ENCODE measurements at places on chromosomes 2 and 18. TPM values are rescaled to one million over a fixed set of nuclear protein-coding genes. Genes with fewer than 3 reads are reported as not detected.

- no peak for DNase-seq
Observed at GRCh38 chr2:186543561-186544131, 46.2 kb upstream of the ITGAV start.

GRCh38 chr2:224284134-224284946 lies 117.6 kb downstream of the FAM124B start:
- DNase-seq = no peak

DNA sequence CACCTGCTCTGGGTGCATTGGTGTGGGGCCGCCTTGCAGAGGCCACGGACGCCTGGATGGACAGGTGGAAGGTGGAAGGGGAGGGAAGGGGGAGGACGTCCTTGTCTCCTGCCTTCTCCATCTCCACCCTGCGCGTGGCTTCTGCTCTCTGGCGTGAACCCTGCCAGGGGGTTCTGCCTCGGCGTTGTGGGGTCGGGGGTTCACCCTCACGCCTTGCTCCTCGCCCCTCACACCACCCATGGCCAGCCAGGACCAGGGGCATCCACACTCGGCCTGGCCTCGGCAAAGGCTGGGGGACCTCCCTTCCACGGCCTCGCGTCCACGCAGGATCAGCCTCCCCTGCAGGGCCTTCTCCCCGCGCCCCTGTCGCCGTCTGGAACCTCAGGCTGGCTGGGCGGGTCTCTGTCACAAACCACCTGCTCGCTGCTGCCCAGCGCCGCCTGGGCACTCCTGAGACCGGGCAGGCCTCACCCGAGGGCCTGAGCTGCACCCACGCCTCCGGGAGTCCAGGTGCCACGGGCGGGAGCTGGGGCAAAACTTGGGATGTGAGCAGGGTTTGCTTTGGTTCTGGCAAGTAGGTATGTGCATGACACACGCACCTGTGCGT lies 655.9 kb downstream of the GALR1 start:
- no peak for DNase-seq

- no peak for DNase-seq
Observed at GRCh38 chr18:29164020-29164706, 987.2 kb upstream of the CDH2 start.

DNA sequence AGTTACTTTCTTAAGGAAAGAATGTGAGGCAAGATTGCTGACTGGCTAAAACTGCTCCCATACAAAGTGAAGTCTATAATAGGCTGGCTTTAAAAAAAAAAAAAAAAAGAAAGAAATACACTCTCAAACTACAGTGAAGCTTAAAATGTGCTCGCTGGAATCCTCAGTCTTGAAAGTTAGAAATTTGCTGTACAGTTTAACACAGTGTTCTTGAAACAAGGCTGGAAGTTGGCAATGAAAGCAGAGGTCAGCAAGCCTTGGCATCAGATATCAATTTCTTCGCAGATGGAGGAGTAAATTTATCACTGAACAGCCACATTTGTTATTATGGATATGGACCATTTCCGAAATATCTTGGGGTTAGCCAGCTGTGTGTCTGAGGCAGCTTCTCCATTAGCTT lies 392.9 kb downstream of the ZNF516 start:
- DNase-seq = no peak

DNA sequence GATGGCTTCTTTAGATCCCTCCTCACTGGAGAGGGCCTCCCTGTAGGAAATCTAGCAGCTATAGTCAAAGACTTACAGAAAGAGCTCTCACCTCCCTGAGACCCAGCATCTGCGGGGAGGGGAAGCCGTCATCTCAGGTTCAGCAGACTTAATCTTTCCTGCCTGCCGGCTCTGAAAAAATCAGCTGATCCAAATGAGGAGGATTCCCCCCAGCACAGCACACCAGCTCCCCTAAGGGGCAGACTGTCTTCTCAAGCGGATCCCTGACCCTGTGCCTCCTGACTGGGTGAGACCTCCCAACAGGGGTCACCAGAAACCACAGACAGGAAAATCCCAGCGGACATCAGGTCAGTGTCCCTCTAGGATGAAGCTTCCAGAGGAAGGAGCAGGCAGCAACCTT lies 601.9 kb downstream of the CNTNAP5 start:
- DNase-seq = no peak

DNA sequence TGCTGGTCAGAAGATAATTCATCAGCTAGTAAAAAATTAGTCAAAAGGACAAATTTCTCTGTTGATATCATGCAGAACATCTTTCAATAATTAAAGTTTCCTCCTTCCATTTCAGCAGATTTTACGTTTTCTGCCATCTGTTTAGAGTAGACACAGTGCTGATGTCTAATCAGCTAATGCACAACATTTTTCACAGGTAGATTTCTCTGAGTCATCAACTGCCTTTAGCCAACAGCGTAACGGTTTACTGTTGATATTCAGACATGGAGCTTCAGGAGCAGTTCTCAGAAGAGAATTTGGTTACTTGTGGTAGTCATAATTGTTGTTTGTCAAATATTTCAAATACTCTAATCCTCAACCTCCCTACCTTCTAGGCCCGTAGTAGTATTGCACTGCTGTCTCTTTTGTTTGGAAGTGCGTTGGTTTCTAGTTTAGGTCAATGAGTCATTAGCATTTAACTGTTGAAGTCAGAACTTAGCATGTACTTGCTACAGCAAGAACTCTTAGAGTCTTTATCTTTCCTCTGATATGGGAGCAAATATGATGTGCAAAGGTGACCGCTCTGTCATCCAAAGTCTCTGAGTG lies 86.8 kb upstream of the TFPI start:
- DNase-seq = no peak

- DNase-seq = no peak
Observed at GRCh38 chr2:112805542-112805941, 21.2 kb upstream of the IL1A start.

GRCh38 chr18:28151434-28151833 lies 25.5 kb downstream of the CDH2 start:
- DNase-seq = no peak

GRCh38 chr2:26941486-26941885 lies 29.0 kb upstream of the MAPRE3 start:
- DNase-seq = no peak

DNA sequence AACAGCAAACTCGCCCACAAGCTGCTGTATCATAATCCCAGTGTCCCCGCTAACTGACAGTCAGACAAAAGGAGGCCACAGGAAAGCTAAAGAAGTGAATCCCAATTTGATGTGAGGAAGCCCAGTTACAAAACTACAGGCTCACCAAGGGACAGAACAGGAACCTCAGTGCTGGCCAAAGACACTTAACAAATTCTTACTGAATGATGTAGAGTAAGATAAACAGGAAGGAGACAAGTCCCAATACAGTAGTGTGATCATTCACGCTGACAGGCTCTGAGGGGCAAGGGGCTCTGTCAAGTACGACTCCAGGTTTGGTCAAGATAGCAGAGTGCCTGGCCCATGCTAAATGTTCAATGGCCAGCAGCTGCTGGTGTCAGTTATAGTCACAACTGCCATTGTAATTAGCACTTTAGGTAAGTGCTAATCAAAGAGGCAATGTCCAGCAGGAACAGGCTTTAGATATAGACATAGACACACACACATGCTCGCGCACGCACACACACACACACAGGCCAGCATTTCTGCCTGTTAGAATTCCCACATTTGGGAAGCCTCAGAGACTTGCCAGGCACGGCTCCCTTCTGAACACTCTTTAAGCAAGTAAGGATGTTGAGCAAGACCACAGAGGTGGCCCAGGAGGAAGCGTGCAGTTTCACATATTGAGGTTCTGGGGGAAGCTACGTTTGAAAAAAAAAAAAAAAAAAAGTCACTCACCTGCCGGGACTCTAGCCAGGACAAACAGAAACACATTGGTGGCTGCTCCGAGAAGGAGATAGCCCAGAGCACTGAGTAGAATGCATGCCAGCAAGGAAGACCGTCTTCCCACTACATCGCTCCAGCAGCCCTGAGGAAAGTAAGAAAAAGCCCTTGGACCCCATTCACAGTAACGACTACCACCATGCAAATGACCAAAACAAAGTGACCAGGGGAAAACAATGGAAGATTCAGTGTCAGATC lies 35.4 kb upstream of the TMEM182 start:
- no peak for DNase-seq

DNA sequence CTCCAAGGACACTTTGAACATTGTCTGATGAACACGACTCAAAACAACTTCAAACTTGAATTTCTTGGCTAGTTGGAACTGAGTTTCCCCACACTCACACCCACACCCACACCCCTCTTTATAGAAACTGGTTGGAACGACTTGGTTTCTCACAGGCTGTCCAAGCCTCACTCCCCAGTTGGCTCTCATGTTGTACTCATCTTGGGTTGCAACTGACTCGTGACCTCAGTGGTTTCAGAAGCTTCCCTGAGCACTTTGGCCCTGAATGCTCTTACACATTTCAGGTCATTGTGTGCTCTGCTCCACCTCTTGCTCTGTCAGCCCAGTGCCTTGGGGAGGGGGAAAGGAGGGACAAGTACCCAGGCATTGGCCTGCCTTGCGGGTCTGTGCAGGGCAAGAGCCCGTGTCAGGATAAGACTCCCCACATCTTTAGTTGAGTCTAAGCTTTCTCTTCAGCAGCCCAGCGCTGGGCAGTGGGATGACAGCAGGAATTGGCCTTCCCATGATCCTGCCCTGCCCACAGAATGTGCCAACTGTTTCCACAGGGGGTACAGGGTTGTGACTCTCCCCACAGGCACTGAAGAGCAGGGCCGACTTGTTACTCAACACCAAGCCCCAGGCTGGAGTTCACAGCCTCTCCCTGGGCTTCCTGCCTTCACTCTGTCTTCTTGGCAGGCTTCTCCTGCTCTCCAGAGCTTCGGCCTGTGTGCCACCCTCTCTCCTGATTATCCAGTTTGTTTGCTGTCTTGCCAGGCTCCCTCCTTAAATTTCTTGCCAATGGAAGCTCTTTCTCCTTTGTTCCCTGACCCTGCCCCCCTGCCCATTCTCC lies 104.6 kb downstream of the RTN4 start:
- no peak for DNase-seq

GRCh38 chr2:80169811-80170594 lies 134.5 kb downstream of the LRRTM1 start:
- no peak for DNase-seq

- no peak for DNase-seq
Observed at GRCh38 chr2:237427769-237428506, 14.0 kb upstream of the COL6A3 start.

DNA sequence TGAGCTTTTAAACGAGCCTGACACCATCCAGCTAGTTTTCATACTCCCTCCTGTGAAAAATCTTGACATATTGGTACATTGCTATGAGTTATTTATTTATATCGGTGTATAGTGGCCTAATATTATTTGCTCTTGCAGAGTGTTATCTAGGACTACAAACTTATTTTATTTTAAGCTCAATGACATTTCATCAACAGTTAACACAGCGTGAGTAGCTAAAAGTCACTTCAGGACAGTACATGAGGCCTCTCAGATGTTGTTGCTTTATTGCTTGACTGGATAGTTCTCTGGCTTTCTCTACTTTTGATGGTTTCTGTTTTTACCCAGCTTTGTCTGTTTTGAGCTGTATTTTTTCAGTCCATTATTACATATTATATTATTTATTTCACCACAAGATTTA lies 172.9 kb upstream of the KLF7 start:
- no peak for DNase-seq

GRCh38 chr2:18435426-18436037 lies 124.9 kb downstream of the RDH14 start:
- no peak for DNase-seq

DNA sequence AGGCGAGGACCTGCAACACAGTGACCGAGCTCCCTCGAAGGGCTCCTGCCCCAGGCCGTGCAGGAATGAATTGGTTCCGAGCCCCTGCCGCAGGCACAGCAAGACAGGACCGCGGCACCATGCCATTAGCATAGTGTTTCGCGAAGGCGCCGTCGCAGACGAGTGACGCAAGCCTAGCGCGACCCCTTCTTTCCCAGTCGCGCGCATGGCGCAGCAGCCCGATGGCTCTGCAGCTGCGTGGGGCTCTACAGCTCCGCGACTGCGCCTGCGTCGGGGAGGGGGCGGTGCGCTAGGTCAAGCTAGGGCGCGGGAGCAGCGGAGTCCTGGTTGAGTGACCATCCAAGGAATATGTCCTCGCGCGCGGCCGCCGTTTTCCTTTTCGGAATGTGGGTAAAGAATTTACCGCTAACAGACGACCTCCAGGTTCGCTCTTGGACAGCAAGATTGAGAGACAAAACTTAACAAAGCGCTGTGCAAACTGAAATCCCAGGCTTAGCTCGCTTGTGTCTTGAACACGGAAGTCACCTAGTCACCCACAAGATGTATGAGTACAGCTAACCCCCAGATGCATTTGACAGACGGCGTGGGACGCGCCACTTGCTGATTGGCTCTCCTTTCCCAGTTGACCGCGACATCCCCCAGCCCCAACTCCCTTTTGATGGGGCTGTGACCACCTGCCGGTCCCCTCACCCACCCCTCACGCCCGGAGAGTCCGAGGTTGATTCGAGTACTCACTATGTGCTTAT lies at the start of gene TRMT61B:
TRMT61B (minus strand) TSS at position 164 of the 746 bp plus-strand sequence; CDS start at position 132, 32 bp downstream.
- peak; percentile 99 for DNase-seq

GRCh38 chr2:86645752-86646151 lies 22.1 kb upstream of the RNF103 start:
- DNase-seq = no peak

DNA sequence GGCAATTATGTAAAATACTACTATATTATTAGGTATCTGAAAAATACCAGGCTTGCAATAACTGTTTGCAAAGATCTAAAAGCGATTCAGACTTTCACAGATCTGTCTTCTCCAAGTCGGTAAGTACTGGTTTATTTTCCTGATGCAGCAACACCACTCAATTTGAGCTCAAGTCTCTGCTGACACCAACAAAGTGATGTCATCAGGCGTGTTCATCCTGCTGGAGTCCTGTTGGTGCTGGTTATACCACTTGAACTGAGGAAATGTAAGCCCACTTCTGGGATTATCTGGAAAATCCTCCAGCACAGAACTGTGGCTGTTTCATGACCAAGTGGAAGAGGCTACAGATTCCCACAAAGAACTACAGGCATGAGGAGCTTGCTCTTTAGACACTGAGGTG lies 267.6 kb downstream of the BCL2 start:
- DNase-seq = no peak

Gene CCDC85A
- total RNA-seq = 1.7 TPM

Gene CCDC141
- 1.1 TPM for total RNA-seq

Gene TSHZ1
- total RNA-seq = 34.8 TPM

Gene TPO
- total RNA-seq = 46.2 TPM

Gene LDLRAD4
- 128 TPM for total RNA-seq

Gene RUFY4
- not detected for total RNA-seq

Gene LAMA3
- 68.8 TPM for total RNA-seq

Gene ZNF892
- total RNA-seq = 16.5 TPM

Gene GYPC
- total RNA-seq = 19.6 TPM

Gene ACTG2
- 41.2 TPM for total RNA-seq

Gene CIB4
- total RNA-seq = not detected

Gene ATP8B1
- total RNA-seq = 97.3 TPM
